NCI-H748 treated with DMSO at 0.1 percent for 48 hours (cell line): ENCODE measurements at places on chromosomes 6 and 20.
A peak's percentile ranks its signal among the peaks of the same experiment; 100 is the strongest.

GRCh38 chr20:22460231-22460630, 124.1 kb downstream of the FOXA2 start:
- DNase-seq = no peak

GRCh38 chr20:51727872-51728271, 40.3 kb downstream of the ATP9A start:
- no peak for DNase-seq

GRCh38 chr6:29723666-29724588, 693 bp downstream of the HLA-F start:
- DNase-seq = no peak

GRCh38 chr6:25122622-25123237, 156.4 kb upstream of the CARMIL1 start:
- peak; percentile 96 for DNase-seq

- DNase-seq = no peak
These were observed 94.3 kb upstream of the FAM8A1 start for GRCh38 chr6:17505767-17506280.

DNA sequence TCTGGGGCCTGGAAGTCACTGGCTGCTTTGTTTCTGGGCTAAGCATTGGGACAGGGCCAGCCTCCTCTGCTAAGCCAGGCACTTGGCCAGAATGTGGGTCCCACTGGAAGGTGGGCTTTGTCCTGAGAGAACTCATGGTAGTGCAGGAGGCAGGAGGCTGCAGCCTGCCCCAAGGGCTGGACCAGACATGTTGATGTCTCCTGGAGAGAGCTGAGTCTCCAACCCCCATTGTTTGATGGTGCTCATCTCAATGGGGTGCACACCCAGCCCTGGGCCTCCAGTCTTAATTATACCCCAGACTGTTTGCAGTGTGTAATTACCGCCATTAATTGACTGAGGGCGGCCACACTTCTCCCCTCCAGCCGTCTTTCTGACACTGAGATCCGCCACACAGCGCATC, 220.5 kb upstream of the PMEPA1 start:
- peak; percentile 83 for DNase-seq

- DNase-seq = no peak
These were observed 17.7 kb downstream of the PDSS2 start for GRCh38 chr6:107441682-107442081.

GRCh38 chr6:121823437-121823851, 388.0 kb downstream of the GJA1 start:
- no peak for DNase-seq

- no peak for DNase-seq
These were observed 211.6 kb downstream of the ALDH8A1 start for GRCh38 chr6:134738211-134738885.

- DNase-seq = no peak
These were observed 304.9 kb upstream of the RNF24 start for GRCh38 chr20:4320291-4320690.

DNA sequence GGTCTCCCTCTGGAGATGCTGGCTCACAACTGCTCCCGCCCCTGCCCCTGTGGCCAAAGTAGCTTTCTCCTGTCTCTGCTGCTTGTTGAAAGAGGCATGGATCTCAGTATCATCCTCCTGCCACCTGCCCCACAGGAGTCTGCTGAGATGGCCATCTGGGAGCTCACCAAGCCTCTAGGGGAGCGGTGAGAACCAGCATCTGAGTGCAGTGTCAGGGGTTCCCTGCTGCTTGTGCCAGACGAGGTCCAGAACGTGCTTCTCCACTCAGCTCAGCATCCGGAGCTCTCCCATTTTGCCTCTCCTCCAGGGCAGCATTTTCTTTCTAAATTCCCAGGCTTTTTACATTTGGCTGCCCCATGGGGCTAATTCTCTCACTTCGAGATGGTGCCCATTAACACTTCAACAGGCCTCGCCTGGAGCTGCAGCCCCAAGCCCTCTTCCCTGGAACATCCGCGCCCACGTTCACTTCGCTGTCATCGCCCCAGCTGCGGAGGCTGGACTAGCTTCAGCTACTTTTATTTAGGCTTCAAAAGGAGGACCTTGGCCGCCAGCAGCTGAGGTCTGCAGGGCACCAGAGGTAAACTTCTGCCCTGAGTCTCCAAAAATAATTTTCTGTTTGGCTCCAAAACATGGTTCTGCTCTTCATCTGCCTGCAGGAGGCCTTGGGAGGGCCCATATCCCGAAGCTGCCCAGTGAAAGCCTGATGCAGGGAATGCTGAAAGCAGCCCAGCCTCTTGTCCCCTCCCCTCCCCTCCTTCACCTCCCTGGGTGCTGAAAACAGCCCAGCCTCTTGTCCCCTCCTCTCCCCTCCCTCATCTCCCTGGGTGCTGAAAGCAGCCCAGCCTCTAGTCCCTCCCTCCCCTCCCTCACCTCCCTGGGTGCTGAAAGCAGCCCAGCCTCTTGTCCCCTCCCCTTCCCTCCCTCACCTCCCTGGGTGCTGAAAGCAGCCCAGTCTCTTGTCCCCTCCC, 25.2 kb upstream of the MLN start:
- DNase-seq = no peak

DNA sequence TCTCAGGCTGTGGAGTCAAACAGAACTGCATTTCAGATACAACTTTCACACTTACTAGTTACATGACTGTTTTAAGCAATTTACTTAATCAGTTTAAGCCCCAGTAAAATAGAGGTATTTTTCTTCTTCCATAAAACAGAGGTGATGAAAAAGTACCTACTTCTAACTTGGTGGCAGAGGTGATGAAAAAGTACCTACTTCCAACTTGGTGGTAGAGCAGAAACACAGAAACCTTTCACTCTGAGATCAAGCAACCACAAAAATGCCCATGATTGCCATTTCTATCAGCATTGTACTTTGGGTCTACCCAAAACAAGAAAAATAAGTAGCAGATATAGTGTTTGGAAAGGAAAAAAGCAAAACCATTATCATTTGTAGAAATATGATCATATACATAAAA, 148.7 kb downstream of the OPRM1 start:
- no peak for DNase-seq

GRCh38 chr6:136323431-136324112, 33.9 kb upstream of the BCLAF1 start:
- no peak for DNase-seq

DNA sequence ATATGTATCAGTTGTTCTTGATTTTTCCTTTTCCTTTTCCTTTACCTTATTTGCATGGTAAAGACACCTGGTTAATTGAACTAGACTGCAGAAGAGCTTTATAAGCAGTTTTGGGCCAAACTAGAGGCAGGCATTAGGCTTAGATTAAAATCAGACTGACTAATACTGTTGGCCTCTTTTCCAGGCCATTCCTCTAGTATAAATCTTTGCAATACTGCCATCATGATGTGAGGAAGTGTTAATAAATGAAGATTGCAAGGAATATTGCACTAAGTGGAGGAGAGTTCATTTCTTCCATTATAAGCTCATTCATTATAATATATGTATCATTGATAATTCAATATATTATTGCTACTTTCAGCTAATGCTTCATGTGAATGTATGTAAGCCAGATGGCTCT, 163.8 kb downstream of the MMUT start:
- no peak for DNase-seq

DNA sequence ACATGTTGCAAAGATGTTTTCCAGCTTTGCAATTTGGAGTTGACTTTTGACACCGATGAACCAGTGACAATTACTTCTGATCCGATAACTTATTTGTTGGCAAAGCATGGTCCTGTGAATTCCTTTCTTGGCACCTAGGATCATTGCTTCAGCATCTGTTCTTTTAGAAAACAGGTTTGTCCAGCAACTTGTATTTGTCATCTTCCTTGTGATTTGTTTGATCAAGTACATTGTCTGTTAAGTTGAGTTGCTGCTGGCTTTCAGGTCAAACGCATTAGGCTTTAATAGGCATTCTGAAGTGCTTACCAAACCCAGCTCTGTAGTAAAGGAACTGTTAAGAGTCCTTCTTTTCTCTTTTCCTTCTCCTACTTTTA, 192.4 kb upstream of the ZNF217 start:
- DNase-seq = no peak

DNA sequence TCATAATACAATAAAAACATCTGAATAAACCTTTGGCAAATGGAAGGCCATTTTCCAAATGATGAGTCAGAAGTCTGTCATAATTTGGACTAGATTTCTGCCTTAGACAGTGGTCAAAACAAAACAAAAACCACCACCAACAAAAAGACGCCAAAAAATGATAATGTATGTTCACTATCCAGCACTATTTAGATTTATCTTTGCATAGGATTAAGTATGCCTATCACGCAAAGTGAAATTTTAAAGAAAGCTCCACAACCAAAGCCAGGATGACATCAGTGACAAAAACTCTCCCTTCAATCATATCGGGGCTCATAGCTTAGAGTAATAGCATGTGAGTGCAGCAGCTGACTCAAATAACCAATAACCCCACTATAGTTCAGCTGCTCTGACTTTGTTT, 201.9 kb downstream of the MOXD1 start:
- no peak for DNase-seq

DNA sequence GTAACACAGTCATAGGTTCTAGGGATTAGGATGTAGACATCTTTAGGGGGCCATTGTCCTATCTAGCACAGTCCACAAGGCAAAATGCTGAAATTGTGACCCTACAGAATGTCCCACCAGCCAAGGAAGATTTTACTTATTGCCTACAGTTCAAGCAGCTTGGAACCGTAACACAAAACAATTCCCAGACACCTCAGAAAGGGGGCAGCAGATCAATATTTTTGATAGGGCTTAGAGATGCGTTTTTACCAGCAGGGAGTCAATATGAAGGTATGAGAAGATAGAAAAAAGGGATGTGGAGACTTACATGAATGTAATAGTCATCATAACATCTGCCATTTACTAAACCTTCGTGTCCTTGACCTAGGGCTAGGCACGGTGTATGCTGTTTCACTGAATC, 81.0 kb downstream of the TMEM170B start:
- peak; percentile 8 for DNase-seq

- no peak for DNase-seq
These were observed 7.3 kb upstream of the SNTA1 start for GRCh38 chr20:33450867-33451266.

GRCh38 chr6:163487606-163488005, 73.1 kb downstream of the QKI start:
- no peak for DNase-seq

DNA sequence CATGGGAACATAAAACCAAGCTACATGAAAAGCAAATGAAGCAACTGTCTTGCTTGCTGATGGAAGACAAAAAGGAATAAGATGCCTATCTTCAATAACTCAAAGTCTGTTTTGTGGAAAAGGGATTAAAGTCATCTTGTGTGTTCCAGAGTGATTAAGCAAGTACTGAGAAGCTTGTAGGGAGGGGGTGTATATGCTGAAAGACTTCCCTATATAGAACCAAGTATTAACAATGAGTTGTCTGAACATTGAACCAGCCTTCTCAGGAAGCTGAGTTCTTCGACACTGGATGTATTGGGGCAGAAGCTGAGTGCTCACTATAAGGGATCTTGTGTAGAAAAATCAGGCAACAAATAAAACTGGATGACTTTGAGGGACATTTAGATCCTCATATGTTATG, 451.8 kb downstream of the CD83 start:
- no peak for DNase-seq

GRCh38 chr6:158903801-158904200, 84.6 kb upstream of the EZR start:
- DNase-seq = no peak

- no peak for DNase-seq
These were observed 15.8 kb downstream of the RNF8 start for GRCh38 chr6:37369321-37370201.

DNA sequence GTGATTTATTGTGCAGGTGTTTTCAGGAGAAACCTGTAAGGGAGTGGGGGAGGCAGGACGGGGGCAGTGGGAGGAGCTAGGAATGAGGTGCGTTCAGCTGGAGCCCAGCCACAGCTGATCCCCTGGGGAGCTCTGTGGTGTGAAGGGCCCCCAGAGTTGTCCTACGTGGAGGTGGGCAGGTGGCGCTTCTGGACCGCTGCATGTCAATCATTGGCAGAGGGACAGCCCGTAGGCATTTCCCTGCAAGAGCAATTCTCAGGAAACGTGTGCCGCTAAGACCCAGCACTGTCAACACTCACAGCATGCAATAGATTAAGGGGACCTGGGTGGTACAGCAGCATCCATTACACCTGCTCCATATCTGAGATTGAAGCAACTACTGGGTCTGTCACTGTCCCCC, 88.0 kb downstream of the PRND start:
- DNase-seq = no peak

- DNase-seq = no peak
These were observed 25.1 kb upstream of the FAM8A1 start for GRCh38 chr6:17574866-17575560.

DNA sequence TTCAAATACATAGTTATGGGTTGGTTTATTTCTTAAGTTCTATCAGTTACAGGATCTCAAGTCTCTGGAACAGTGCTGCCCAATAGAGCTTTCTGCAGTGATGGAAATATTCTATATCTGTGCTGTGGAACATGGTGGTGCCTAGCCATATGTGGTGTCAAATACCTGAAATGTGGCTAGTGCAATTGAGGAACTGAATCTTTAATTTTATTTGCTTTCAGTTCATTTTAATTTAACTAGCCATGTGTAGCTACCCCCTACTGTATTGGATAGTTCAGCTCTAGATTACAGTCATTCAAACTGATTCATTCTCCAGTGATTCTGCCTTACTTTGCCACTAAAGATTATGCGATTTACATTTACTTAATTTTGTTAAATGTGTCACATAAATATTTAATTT, 503.2 kb downstream of the CDKAL1 start:
- DNase-seq = no peak

DNA sequence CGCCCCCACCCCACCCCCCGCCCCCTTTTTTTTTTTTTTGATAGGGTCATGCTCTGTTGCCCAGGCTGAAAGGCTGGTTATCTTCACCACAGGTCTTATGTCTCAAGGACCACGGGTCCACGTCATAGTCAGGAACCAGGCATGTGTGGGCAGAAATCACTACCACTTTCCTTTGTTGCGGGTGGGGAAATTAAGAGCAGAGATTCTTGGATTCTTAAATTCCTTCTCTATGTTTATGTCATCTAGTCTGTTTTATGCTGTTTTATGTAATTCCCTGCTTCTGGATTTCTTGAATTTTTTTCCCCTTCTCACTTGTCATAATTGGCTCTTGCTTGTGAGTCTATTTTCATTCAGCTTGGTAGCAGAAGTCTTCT, 25.8 kb upstream of the PLCG1 start:
- DNase-seq = no peak

DNA sequence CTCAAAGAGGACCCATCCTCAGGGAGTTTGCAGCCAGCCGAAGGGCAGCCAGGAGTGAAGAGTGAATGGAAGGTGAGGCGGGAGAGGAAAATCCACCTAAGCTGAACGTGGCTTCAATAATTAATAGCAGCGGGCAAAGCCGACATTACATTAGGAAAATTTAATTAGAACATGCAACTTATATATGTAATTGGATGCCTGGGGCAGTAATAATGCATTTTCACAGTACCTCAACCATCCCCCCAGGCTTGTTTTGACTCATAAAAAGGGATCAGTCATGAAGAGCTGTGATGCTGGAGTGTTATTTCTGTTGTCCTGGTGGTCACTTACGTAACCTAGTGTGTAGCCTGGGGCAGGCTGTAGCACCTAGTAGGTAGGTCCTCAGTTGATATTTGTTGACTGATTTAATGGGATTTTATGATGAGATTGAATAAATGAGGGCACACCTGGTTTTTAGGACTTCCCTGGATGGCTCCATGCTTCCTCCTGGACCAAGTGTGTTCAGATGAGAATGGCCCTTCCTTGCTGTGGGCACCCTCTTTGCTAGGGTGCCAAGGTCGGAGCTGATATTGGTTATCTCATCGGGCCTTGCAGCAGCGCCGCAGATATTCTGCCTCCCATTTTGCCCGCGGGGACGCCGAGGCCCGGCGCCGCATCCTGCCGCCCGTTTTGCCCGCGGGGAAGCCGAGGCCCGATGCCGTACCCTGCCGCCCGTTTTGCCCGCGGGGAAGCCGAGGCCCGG, 128.8 kb downstream of the CDH26 start:
- DNase-seq = no peak

- no peak for DNase-seq
These were observed 137.2 kb downstream of the MAP3K4 start for GRCh38 chr6:161128680-161129196.
